ENCODE measurements at places on chromosomes 3 and 15. TPM values are rescaled to one million over a fixed set of nuclear protein-coding genes. Genes with fewer than 3 reads are reported as not detected.

PIGB gene
- 13.6 TPM for total RNA-seq

- DNase-seq: no peak
Observed at GRCh38 chr15:72445426-72445825, 28.7 kb upstream of the ARIH1 start.

- DNase-seq: peak; percentile 26
Observed at GRCh38 chr15:51908316-51908715, 63.3 kb downstream of the LEO1 start.

KBTBD13 gene
- not detected for total RNA-seq

DNA sequence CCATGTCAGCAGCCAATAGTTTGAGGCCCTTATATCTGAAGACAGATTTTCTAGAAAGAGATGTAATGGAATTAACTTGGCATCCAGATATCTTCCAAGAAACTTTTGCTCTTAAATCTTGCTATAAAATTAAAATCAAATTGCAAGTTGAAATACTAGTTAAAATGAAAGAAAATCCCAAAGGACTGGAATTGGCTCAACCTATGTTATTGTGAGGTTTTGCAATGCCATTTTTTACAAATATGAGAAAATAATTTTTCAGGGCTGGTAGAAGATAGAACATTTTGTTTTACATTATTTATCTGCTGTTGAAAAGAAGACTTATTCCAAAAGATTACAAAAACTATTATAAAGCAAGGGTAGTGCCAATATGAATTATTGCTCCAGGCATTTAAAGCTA lies 92.2 kb upstream of the AGTR1 start:
- no peak for DNase-seq

GRCh38 chr15:58669108-58669507 lies 80.4 kb downstream of the ADAM10 start:
- DNase-seq: no peak

- DNase-seq: no peak
Observed at GRCh38 chr3:40585381-40586016, 60.7 kb downstream of the ZNF621 start.

GRCh38 chr3:86658876-86659275 lies 332.1 kb downstream of the VGLL3 start:
- DNase-seq: no peak

Data from astrocyte (in vitro differentiated cells and primary cell).